ENCODE measurements at places on chromosomes 3 and 15.

GRCh38 chr3:99686955-99687612 is 48.7 kb downstream of the COL8A1 start:
- DNase-seq: no peak
- no peaks in the 10 kb centered on the region for H3K27me3 ChIP-seq
- H3K36me3 ChIP-seq: no peaks in the 10 kb centered on the region
- H3K4me1 ChIP-seq: no peaks in the 10 kb centered on the region
- no peak overlapping the region for H3K4me3 ChIP-seq
- no peak overlapping the region for H3K27ac ChIP-seq

GRCh38 chr15:78229431-78230406 is 4.6 kb downstream of the ACSBG1 start:
- H3K4me3 ChIP-seq: no peak overlapping the region
- no peak overlapping the region for H3K27ac ChIP-seq
- no peaks in the 10 kb centered on the region for H3K27me3 ChIP-seq
- no peaks in the 10 kb centered on the region for H3K36me3 ChIP-seq
- DNase-seq: no peak

DNA sequence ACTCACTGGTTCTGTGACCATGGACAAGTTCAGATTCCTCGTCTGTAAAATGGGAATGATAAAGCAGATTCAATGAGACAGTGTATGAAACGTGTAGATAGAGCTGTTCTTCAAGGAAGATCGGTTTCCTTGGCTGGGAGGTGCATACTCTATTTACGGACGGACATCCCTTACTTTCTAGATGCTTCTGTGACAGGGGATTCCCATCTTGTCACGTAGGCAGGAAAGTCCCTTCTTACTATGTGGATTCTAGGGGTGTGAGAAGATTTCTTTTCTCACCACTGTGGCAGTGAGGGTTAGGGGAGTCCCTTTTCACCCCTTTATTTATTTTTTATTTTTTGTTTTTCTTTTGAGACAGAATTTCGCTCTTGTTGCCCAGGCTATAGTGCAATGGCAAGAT is 180.9 kb upstream of the TBL1XR1 start:
- H3K27me3 ChIP-seq: no peaks in the 10 kb centered on the region
- no peak for DNase-seq
- H3K27ac ChIP-seq: no peak overlapping the region
- H3K4me1 ChIP-seq: no peaks in the 10 kb centered on the region

DNA sequence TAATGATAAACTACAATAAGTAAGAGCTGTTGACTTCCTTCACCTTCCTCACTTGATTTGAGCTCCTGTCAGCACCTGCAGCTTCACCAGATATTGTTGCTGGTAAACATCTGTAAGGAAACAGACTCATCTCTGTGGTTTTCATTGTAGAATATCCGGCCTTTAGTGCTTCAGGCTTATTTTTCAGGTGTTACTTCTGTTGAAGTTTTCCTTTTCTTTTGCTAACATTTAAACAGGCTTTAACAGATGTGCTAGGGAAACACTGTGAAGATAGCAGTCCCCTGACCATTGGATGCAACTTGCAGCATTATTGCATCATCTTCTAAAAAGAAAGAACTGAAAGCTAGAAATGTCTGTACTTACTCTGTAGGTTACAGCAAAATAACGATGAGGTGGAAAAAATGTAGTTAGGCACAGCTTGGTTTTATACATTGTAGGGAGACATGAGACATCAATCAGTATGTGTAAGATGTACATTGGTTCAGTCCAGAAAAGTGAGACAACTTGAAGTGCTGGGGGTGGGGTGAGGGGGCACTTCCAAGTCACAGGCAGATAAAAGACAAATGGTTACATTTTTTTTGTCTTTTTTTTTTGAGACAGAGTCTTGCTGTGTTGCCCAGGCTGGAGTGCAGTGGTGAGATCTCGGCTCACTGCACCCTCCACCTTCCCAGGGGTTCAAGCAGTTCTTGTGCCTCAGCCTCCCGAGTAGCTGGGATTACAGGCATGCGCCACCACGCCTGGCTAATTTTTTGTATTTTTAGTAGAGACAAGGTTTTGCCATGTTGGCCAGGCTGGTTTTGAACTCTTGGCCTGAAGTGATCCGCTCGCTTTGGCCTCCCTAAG is 10.2 kb downstream of the EDEM1 start:
- peak overlapping the region; percentile 80 for H3K27ac ChIP-seq
- peaks cover 37% of the 10 kb centered on the region for H3K36me3 ChIP-seq
- H3K27me3 ChIP-seq: no peaks in the 10 kb centered on the region
- DNase-seq: peak; percentile 30
- peak overlapping the region; percentile 22 for H3K4me3 ChIP-seq

- no peaks in the 10 kb centered on the region for H3K27me3 ChIP-seq
- H3K4me1 ChIP-seq: peaks cover 6% of the 10 kb centered on the region
- H3K4me3 ChIP-seq: no peak overlapping the region
- peaks cover 14% of the 10 kb centered on the region for H3K36me3 ChIP-seq
These were observed 26.2 kb downstream of the IFT80 start for GRCh38 chr3:160372780-160373179.

DNA sequence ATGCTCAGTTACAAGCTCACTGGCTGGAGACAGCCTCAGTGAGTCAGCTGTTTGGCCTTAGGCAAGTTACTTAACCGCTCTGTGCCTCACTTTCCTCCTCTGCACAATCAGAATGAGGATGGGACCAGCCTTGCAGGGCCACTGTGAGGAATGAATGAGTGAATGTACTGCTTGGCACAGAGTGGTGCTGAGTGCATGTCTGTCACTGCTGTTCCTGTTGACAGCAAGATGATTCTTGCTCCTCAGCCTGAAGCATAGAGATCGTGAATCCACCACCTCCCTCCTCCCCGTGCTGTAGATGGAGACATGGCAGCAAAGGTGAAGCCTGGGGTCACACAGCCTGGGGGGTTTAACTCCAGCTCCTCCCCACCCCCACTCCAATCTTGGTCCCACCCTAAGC is 14.6 kb upstream of the GRIP2 start:
- no peak overlapping the region for H3K4me3 ChIP-seq
- peaks cover 2% of the 10 kb centered on the region for H3K27me3 ChIP-seq
- H3K36me3 ChIP-seq: no peaks in the 10 kb centered on the region
- no peak overlapping the region for H3K27ac ChIP-seq
- H3K4me1 ChIP-seq: peaks cover 9% of the 10 kb centered on the region
- DNase-seq: no peak

GRCh38 chr15:71385457-71385856 is 270.2 kb downstream of the THSD4 start:
- no peaks in the 10 kb centered on the region for H3K4me1 ChIP-seq
- H3K36me3 ChIP-seq: no peaks in the 10 kb centered on the region
- H3K4me3 ChIP-seq: no peak overlapping the region

GRCh38 chr3:40223856-40224255 is 85.7 kb upstream of the EIF1B start:
- no peak for DNase-seq
- H3K36me3 ChIP-seq: no peaks in the 10 kb centered on the region
- H3K4me3 ChIP-seq: no peak overlapping the region
- no peak overlapping the region for H3K27ac ChIP-seq

GRCh38 chr3:4753073-4753691 is 226.1 kb upstream of the BHLHE40 start:
- H3K27me3 ChIP-seq: no peaks in the 10 kb centered on the region
- no peaks in the 10 kb centered on the region for H3K4me1 ChIP-seq
- no peak for DNase-seq
- H3K36me3 ChIP-seq: peaks cover 20% of the 10 kb centered on the region

DNA sequence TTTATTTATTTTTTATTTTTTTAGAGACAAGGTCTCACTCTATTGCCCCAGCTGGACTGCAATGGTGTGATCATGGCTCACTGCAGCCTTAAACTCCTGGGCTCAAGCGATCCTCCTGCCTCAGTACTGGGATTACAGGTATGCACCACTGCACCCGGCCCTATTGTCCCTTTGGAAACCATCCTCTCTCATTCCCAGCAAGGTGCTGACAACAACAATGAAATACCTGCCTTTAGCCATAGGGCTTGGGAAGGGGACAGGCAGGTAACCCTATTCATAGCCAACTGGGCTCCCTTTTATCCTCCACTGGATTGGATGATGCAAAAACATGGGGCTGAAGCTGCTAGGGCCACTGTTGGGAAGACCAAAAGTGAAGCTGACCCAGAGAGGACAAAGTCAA is 43.1 kb downstream of the SCAP start:
- no peak for DNase-seq
- H3K27me3 ChIP-seq: no peaks in the 10 kb centered on the region
- no peak overlapping the region for H3K27ac ChIP-seq

- H3K27me3 ChIP-seq: no peaks in the 10 kb centered on the region
- H3K27ac ChIP-seq: no peak overlapping the region
- H3K4me3 ChIP-seq: no peak overlapping the region
- H3K4me1 ChIP-seq: peaks cover 2% of the 10 kb centered on the region
These were observed 102.8 kb downstream of the IL1RAP start for GRCh38 chr3:190616637-190617036.

GRCh38 chr3:95399585-95399984 is 1336.7 kb downstream of the NSUN3 start:
- no peaks in the 10 kb centered on the region for H3K4me1 ChIP-seq
- no peak overlapping the region for H3K4me3 ChIP-seq
- H3K27ac ChIP-seq: no peak overlapping the region
- no peak for DNase-seq

DNA sequence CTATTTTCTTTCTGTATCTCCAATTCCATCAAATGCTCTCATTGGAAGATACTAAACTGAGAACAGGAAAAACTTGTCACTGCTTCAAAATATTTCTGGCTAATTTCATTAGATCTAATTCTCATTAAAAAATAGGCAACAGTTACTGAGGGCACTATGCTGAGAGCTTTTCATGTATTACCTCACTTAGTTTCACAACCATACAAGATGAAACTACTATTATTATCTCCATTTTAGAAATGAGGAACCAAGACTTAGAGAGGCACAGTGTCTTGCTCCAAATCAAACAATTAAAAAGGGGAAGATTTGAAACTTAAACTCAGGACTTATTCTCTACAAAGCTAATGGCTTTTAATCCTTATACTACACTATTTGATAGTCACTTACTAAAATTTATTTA is 7.2 kb upstream of the OTOL1 start:
- no peaks in the 10 kb centered on the region for H3K4me1 ChIP-seq
- H3K27me3 ChIP-seq: peaks cover 4% of the 10 kb centered on the region
- no peak for DNase-seq

DNA sequence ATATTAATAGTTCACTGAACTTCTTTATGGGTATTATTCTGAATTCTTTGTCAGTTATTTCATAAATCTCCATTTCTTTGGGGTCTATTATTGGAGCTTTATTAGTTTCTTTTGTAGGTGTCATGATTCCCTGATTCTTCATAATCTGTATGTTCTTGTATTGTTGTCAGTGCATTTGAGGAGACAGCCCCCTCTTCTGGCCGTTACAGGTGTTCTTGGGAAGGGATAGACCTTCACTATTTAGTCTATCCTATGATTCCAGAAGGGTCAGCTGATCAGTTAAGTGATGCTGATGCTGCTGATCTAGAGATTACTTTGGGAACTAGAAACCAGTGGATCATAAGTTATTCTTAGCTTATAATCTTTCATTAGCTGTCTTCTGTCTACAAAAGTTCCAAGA is 34.9 kb downstream of the TMEM39A start:
- H3K36me3 ChIP-seq: peaks cover 33% of the 10 kb centered on the region
- no peak overlapping the region for H3K27ac ChIP-seq
- no peaks in the 10 kb centered on the region for H3K4me1 ChIP-seq
- DNase-seq: no peak

DNA sequence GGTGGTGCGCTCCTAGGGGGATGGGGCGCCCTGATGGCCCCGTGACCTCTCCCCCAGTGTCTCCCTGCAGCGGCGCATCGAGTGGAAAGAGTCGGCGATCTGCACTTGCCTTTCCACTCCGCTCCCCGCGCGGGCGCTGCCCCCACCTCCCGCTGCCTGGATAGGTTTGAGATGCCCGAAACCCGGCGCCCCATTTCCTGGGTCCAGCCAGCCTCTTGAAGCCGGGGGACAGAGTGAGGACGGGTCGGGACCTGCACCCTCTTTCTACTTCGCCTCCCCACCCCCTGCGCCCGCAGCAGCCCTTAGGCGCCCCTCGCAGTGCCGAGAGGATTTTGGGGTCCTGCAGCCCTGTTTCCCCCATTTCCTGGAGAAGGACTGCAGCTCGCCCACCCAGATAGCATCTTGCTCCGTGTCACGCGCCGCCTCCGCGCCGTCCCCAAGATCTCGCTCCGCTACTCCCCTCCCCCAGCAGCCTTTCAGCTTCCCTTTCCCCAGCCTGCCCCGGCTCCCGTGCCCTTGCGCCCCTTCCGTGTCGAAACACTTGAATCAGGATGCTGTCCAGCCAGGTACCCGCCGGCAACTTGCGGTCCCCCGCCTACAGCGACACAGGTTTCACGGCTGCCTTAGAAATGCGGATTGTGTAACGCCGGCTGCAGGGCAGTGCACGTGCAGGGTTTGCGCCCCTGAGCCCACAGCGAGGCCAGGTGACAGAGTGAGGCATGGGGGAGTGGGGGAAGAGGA is 519 bp downstream of the ABHD6 start:
- no peak overlapping the region for H3K27ac ChIP-seq
- H3K4me1 ChIP-seq: peaks cover 21% of the 10 kb centered on the region
- DNase-seq: peak; percentile 15
- H3K27me3 ChIP-seq: peaks cover 22% of the 10 kb centered on the region
- H3K4me3 ChIP-seq: peak overlapping the region; percentile 77
- H3K36me3 ChIP-seq: no peaks in the 10 kb centered on the region

DNA sequence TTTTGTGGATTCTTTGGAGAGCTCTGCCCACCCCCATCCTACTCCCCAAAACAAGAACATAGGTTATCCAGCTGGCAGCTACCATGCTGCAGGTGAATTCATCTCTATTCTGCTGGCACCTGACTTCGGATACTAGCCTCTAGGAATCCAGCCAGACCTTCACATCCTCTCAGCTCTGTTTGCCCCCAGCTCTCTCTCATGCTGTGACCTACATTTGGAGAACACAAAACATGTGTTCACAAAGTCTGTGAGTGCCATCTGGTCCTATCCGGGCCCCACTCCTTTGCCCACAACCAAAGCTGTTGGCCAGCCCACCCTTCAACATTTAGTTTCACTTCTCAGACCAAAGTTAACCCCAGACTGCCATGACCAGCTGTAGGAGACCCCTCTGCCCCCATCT is 89.4 kb upstream of the C3orf80 start:
- H3K4me3 ChIP-seq: no peak overlapping the region
- H3K27ac ChIP-seq: no peak overlapping the region
- DNase-seq: no peak

DNA sequence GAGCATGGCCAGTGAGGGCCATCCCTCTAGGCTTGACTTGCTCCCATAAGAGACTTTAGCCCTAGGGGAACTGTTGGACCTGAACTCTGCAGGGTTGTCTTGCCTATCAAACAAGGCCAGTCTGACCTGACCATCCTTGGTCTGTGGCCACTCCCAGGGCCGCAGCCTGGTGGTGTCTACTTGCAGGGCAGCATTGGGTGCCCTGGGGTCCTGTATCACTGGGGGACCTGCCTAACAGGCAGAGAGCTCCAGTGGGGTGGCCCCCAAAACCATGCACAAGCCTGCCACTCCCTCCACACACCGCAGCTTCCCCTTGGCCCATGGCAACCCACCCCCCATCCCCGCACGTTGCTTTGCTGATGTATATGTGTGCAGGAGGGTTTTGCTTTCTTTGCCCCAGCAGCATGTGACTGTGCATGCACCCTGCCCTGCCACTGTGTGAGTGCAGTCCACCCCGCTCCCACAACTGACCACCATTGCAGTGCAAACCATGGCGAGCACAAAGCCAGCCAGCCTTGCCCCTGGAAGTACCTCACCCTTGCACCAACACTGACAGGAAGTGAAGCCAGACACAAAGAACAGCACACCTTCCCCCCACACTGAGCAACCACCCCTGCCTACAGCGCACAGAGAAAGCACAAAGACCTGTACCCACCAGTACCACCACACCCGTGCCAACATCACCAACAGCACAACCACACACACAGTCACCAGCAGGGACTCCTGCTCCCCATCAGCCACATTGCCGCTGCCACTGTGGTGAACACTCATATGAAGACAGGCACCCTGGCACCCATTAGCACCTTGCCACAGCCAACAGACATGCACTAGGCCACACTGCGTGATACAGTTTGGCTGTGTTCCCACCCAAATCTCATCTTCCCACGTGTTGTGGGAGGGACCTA is 88.8 kb downstream of the SENP7 start:
- H3K4me1 ChIP-seq: peaks cover 3% of the 10 kb centered on the region
- no peak overlapping the region for H3K27ac ChIP-seq
- H3K27me3 ChIP-seq: no peaks in the 10 kb centered on the region
